ENCODE measurements at places on chromosomes 12 and 14.

DNA sequence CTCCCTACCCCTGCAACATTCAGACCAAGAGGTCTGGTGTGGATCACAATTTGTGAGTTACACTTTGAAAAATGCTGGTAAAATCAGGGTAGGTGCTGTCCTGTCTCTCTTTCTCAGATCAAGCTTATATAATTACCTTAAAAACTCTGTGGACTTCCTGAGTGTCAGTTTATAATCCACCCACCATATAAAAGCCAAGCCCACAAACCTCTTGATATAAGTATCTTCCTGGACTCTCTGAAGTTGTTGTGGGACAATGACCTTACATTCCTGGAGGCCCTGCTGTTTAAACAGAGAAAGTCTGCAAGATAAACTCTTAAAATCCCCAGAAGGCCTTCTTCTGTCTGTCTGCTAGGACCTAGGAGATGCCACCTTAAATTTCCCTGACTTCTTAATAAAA lies 11.4 kb upstream of the KTN1 start:
- no peak for DNase-seq

GRCh38 chr12:19409376-19409775 lies 29.9 kb upstream of the AEBP2 start:
- DNase-seq = no peak

DNA sequence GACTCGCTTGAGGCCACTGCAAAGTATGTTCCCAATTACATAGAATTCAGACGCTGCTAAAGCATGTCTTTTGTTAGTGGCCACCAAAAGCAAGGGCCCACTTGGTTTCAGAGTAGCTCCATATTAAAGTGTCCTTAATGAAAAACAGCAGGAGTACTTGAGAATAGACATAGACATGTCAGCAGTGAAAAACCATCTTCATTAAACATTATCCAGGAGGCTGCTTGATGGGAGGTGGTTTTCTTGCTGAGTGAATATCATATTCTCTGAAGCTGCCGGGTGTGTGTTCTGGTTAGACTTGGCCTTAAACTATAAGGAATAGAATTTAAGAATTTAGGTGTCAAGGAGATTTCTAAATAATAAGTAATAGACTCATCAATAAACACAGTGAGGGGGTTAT lies 79.5 kb upstream of the CCDC198 start:
- no peak for DNase-seq

DNA sequence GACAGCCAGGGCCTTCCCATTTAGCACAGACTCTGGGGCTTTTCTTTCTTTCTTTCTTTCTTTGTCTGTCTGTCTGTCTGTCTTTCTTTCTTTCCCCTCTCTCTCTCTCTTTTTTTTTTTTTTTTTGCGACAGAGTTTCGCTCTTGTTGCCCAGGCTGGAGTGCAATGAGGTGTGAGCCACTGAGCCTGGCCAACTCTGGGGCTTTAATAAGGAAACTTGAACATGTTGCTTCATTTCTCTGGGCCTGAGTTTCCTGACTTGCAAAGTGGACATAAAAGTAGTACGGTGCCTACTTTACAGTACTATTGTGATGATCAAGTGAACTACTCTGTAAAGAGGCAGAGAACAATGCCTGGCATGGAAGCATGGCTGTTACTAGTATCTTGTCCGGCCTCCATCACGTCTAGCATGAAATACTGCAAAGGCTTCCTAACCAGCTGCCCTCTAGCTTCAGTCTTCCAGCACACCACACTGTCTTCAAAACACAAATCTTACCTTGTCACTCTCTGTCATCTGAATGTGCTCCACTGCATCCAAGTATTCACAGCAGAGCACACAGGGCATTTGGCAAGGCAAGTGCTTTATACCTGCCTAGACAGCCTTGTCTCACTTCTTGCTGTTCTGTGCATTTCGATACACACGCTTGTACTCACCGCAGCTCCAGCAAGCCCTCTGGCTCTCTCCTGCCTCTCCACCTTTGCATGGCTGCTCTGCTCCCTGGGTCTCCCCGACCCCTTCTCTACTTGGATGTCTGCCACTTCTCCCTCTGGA lies 96.7 kb downstream of the IRF2BPL start:
- no peak for DNase-seq

- no peak for DNase-seq
These were observed 3.9 kb upstream of the SYNE3 start for GRCh38 chr14:95520346-95520745.

GRCh38 chr12:111369496-111370220 lies 763 bp upstream of the PHETA1 start:
- no peak for DNase-seq

DNA sequence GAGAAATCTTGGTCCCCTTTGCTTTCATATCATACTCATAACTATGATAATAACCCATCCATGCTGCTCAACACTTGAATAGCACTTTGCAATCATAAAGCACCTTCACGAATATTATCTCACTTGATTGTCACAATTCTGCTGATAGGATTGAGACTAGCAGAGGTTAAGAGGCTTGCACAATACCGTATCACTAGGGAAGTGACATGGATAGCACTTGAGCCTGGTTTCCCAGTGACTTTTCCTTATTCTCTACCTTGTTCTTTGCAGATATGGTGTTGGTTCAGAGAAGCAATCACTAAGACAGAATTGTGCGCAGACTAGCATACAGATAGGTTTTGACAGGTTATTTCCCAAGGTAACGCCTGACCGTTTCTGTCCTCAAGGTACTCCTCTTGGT lies 186.6 kb upstream of the GZMB start:
- DNase-seq = no peak

DNA sequence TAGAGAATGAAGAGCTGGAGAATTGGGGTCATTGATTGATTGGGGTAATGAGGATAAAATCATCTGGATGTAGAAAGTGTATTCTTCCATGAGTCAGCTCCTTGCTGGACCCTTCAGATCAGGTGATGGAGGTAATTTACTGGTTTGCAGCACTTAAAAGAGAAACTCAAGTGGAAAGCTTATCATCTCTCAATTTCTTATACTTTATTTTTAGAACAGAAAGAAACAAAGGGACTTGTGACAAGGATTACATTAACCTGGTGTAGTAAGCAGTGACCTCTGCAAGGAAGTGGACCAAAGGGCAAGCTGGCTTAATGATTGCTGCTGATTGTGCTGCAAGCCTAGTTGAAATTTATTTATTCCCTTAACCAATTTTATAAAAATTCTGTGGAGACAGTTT lies 405.0 kb downstream of the TRHDE start:
- no peak for DNase-seq

GRCh38 chr12:26295001-26295400 lies 99.6 kb downstream of the SSPN start:
- DNase-seq = no peak

- DNase-seq = no peak
These were observed 42.1 kb downstream of the MGST1 start for GRCh38 chr12:16389594-16389993.

GRCh38 chr12:9647825-9648700 lies 21.4 kb upstream of the CLEC2D start:
- DNase-seq = peak; percentile 63

DNA sequence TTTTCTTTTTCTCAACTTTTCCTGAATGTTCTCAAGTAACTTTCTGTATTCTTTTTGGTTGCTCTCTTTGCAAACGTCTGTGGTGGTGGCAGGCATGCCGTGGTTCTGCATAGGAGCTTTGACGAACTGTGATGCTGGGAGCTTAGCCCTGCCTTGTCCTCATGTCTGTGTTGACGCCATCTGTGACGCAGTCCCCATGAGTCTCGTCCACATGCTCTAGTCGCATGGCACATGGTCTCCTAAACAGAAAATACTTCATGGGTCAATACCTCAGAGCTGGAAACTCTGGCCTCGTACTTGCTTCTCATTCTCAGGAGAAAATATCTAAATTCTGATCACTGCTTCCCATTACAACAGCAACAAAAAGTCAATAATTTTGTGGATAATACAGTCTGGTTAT lies 50.3 kb upstream of the DYNC1H1 start:
- no peak for DNase-seq

DNA sequence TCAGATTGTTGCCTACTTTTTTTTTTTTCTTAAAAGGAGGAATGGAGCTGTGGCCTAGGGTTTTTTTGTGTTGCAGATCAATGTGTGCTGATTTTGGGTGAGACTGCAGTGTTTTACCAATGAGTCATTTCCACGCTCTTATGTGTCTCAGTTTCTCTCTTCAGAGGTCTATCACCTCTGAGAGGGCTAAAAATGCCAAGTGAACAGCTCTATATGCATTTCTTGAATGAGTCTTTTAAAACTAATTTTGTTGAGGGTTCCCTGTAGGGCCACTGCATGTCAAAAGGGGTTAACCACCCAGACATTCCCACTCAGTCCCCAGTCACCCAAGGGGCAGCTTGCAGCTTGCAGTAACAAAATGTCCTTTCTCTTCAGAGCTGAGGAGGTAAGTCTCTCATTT lies 24.3 kb upstream of the GLIPR1L2 start:
- no peak for DNase-seq

All from stimulated activated CD4-positive, alpha-beta T cell treated with anti-CD3 and anti-CD28 coated beads, Interleukin-1b, Interleukin-23, amount 100 ng/mL, for 1 hour (primary cell).